ENCODE measurements at places on chromosomes 4 and X.
A peak's percentile ranks its signal among the peaks of the same experiment; 100 is the strongest.

DNA sequence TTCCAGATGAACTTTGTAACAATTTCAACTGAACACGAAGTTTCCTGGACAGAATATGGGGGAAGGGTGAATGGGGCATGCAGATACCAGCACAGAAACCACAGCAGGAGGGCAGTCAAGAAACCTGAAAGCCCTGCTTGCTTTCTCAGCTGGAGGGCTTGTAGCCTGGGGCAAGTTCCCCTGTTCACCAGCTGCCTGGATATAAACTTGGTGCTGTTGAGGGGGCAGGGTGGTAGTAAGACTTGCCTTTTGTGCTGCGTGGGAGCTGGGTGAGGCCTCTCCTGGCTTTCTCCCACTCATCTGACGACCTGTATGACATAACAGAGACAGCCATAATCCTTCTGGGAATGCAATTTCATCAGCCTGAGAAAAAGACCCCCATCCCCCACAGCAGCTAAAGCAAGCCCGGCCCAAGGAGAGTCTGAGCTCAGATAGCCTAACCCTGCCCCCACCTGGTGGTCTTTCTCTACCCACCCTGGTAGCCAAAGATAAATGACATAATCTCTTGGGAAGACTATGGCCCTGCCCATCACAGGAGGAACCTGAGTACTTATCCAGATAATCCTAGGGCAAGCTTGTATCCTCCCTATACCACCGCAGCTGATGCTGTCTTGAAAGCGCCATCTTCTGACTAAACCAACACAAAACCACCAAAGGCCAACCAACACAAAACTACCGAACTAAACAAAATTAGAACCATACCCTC is 234.3 kb downstream of the LAS1L start:
- DNase-seq = no peak

DNA sequence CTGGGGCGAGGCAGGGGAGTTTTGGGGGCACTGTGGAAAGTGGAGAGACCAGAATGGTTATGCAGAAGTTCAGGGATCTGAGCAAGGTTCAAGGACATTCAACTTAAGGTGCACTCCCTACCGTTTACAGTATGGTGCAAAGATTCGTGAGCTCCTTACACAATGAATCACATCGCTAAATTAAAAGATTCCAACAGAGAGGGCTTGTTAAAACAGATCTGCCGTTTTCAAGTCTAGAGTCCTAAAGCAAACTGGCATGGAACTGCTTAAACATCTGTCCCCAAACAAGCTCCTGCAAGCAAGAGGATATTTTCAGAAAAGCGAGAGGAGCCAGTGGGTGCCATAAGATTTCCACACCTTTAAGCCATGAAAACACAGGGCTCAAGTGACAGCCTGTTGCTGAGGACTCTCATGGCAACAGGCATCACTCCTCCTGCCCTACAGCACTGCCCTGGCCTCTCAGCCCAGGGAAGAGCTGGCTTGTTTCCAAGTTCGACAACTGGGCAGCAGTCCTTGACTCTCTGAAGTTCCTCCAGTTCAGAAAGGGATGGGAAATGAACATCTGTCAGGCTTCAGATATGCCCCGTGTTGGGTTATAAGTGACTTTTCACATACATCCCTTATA is 10.0 kb downstream of the FAM184B start:
- no peak for DNase-seq

DNA sequence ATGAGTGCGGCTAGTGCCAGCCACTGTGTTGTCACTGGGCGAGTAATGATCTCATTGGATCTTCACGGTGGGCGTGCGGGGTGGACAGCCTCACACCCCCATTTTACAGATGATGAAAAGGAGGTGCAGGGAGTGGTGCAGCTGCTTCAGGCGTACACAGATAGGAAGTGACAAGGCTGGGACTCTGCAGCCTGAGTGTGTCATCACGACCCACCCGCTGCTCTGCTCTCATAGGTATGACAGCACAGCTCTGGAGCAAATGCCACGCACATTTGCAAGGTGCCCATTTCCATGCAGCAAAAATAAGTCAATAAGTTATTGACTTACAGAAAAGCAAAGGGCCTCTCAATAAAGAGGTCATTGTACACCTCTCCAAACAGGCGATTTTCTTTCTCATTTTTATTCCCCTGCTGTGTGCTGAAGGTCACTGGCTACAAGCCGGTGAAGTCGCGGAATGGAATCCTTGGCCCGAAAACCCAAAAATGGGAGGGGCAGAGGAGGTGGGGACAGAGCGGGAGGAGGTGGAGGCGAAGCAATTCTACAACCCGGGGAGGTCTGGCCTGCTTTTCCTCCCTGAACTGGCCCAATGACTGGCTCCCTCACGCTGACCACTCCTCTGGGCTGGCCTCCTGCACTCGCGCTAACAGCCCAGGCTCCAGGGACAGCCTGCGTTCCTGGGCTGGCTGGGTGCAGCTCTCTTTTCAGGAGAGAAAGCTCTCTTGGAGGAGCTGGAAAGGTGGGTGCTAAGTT is at the start of gene SOD3:
SOD3 (plus strand) TSS at position 658 of the 750 bp plus-strand sequence. CDS start 3,949 bp downstream, outside the sequence.
- peak; percentile 64 for DNase-seq

DNA sequence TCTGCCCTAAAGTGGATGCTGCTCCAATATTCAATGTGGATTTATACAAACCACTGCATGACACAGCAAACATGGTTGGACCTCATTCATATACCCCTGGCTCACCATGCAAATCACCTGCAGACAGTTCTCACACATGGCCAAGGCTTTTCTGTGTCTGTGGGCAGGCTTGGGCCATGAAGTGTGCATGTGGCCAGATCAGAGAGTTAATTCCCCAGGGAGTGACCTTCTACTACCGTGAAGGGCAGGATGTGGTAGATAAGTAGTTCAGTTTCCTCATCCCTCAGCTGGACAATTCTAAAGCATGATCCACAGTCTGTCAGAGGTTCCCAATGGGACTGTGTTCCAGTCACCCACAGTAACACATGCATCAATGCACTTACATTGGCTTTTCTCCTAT is 24.6 kb upstream of the BCLAF3 start:
- no peak for DNase-seq

GRCh38 chrX:19595043-19595677 is 79.9 kb upstream of the MAP3K15 start:
- peak; percentile 12 for DNase-seq

DNA sequence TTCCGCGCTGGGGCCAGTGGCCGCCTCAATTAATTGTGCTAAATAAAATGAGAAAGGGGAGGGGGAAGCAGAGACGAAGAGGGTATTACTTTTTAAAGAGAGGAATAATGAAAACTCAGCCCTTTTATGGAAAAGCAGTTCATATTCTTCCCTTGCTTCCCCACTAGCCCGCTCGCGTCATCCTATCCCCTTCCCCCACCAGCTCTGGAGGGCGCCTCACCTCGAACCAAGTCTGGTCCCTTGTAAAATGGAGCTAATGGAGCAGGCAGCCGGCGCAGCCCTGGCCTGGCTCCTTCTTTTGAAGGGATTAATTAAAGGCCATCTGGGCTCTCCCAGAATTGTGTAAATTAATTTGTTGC is 511 bp upstream of the NKX6-1 start:
- no peak for DNase-seq

DNA sequence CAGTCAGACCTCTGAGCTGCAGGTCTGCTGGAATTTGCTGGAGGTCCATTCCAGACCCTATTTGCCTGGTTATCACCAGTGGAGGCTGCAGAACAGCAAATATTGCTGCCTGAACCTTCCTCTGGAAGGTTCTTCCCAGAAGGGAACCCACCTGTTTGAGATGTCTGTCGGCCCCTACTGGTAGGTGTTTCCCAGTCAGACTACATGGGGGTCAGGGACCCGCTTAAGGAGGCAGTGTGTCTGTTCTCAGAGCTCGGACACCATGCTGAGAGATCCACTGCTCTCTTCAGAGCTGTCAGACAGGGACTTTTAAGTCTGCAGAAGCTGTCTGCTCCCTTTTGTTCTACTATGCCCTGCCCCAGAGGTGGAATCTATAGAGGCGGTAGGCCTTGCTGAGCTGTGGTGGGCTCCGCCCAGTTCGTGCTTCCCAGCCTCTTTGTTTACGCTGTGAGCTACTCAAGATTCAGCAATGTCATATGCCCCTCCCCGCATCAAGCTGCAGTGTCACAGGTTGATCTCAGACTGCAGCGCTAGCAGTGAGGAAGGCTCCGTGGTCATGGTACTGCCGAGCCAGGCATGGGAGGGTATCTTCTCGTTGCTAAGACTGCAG is 44.1 kb upstream of the KDR start:
- no peak for DNase-seq

GRCh38 chr4:102141842-102142241 is 203.4 kb downstream of the SLC39A8 start:
- DNase-seq = no peak

- DNase-seq = no peak
Observed at GRCh38 chr4:142565771-142566170, 280.3 kb downstream of the INPP4B start.

- DNase-seq = no peak
Observed at GRCh38 chr4:108396900-108397497, 223.4 kb upstream of the RPL34 start.

DNA sequence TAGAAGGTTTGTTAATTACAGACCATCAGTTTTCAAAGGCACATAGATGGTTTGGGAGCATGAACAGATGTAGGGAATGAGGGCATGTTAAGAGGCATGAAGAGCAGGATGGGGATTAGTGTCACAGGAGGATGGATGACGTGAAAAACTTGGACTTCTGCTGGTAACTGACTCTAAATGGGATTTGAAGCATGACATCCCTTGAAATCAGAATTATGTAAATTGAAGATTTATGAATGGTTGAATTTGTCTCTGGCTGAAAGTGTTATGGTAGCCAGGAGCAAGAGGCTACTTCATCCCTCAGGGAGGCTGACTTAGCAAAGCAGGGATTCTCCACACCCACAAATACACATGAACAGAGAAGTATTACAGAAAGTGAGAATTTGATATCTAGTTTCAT is 454.6 kb downstream of the MAGEB5 start:
- DNase-seq = no peak

- DNase-seq = no peak
Observed at GRCh38 chrX:15908603-15909290, 54.1 kb upstream of the AP1S2 start.

DNA sequence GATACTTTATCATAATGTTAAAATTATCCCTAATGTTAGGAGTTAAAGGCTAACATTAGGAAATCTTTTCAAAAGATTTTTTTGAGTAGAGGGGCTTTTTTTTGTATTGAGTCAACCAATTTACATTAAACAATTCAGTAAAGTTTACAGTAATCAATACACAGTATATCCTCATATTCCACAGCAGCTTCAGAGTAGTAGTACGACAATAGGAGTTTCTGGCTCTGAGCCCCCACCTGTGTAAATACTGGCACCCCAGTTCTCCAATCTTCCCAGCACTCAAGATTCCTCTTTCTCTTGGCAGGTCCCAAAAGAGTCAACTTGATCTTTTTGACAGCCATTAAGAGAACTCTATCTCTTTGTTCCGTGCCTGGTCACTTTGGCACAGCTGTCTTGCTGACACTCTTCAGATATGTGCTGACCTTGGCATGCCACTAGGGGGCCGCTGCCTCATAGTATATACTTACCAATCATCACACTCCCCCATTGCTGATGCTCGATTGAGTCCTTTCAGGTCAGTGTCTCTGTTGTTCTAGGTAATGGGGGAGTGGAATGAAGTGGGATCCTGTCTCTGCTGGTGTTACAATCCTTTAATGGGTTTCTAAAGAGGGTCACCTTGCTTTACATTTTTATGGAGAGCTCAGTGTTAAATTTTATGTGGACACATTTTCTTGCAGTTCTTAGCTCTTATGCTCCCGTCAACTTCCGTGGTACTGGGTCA is 19.5 kb upstream of the CCNI start:
- DNase-seq = peak; percentile 67

- no peak for DNase-seq
Observed at GRCh38 chrX:35562395-35562794, 235.7 kb upstream of the MAGEB16 start.

DNA sequence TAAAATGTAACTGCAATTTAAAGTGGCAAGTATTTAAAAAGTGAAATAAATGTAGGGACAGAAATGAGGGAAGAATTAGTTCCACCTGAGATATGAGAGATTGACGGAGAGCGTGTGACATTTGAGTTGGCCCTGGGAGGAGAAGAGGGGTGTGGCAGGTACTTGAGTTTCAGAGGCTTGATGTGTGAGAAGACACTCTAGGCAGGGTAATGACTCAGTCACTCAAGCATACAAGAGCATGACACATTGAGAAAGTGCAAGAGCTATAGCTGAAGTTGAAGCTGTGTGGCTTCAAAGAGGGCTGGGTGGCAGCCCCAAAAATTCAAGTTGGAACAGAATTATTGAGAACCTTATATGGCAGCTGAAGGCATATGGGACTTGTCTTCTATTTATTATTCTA is 420.5 kb downstream of the SLITRK2 start:
- DNase-seq = no peak

DNA sequence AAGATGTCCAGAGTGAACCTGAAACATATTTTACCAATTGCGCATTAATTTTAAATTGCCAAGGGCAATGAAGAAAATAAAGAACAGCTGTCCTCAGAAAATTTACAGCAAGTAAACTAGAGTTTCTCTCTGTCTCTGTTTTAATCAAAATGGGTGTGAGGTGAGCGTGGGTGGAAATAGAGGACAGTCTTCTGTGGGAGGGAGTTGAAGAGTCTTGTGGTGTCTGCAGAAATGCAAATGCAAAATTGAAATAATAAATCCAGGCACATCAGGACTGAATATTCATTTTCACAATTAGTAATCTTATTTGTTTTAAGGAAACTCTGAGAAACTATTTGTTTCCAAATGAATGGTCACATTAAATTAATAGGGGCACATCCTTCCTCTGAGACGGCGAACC is 192.0 kb downstream of the ARHGAP10 start:
- DNase-seq = no peak

DNA sequence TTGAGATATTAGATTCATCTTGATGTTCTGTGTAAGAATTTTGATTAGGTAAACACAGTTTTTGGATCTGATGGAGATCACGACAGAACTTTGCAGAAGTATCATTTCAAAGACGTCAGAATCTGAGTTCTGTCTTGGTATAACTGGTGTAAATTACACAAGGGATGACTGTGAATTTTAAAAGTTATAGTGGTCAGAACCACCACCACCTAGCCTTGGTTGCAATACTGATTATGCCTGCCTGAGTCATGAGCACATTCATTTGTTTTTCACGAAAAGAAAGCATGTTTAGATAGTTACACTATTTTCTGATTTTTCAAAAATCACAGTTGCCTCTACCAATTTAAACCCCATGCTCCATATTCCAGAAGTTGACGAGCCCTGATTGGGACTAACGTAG is 54.8 kb downstream of the ZFX start:
- DNase-seq = no peak

DNA sequence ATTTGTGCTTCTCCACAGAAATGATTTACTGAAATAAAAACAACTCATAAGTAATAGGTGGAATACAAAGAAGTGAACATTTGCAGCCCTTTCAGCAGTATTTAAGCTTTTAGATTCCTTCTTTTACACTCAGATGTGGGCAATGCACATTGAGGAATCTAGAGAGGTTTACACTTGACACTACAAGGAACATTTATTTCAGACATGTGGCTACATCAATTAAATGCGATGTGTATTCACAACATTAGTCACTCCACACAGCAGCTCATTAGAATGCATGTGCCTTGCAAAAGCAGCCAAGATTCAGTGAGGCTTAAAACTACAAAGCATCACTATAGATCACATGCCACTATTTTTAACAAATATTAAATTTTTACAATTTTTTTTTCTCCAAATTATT is 480.7 kb downstream of the INPP4B start:
- no peak for DNase-seq
